ENCODE measurements at places on chromosomes 2 and 18.
A peak's percentile ranks its signal among the peaks of the same experiment; 100 is the strongest.

- DNase-seq = no peak
Measured at GRCh38 chr2:207950063-207950760, 75.1 kb downstream of the PLEKHM3 start.

GRCh38 chr2:101873543-101873942 lies 118.2 kb upstream of the IL1R2 start:
- no peak for DNase-seq

GRCh38 chr2:240949791-240950705 lies 43.9 kb downstream of the CROCC2 start:
- DNase-seq = no peak

DNA sequence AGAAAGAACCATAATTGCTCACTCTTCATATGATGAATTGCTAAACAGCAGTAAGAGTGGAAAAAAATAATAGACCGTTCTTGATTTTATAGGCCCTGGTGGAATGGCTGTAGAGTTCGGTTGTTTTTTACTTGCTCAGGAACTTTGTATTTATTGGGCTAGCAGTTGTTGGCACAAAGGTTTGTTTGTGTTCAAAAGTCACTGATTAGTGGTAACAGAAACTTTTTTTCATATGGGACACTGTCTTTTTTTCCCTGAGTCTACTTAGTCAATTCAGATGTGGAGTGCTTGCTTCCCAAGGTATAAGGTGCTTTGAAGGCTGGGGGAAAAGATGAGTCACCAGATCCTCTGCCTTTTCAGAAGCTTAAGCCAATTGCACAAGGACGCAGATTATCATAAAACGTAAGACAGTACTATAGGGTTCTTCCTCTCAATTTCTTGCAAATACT lies 25.8 kb downstream of the PHLPP1 start:
- no peak for DNase-seq

- DNase-seq = no peak
Measured at GRCh38 chr18:36424741-36425142, 127.2 kb downstream of the FHOD3 start.

DNA sequence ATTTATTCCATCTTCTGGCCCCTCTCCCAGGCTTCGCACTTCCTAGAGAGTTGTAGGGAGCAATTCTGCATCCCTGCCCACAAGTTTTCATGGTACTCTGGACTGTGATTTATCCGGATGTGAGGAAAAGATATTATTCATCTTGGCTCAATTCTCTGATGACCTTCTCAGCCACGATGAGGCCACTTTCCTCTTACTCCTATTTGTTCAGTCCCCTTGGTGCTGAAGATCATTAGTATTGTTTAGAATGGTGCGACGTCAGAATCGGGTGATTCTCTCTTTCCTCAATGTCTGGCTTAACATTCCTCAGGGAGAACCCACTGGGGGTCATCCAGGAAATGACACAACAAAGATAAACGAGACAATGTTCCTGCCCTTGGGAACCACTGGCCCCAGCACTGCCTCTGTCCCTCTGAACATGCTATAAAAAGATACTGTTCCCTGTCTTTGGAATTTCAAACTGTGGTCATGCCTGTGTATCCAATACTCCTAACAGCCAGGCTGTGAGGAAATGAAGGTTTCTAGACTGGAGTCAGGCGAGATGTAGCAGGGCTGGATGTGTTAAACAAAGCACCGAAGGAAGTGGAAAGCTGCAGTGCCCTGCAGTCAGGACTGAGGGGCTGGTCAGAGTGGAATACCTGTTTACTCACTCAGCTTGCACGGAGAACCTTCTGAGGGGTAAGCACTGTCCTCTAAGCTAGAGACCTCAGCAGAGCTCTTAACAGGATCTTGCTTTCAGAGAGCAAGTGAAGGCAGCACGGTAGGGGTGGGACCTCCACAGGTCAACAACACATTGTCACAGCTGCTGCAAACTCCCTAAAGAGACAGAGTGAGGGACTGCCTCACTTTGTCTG lies 12.9 kb upstream of the GLI2 start:
- peak; percentile 17 for DNase-seq

DNA sequence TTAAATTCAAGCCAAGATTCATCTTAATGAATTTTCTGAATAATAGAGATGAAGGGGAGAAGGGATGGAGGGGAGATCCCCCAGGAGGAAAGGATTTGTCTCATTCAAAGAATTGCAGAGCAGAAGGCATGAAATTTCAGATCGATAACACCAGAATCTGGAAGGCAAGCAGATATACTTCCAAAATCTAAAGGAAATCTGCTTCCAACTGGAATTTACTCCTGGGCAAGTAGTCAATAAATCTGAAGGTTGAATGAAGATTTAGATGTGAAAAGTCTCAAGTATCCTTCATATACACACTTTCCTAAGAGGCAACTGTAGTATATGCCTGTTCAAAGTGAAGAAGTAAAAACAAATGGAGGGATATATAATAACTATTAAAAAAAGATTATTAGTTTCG lies 1190.8 kb upstream of the CELF4 start:
- no peak for DNase-seq
